Muscle of arm (tissue), 14 donors: ENCODE measurements at places on chromosomes 16 and 17.
A peak's percentile ranks its signal among the peaks of the same experiment; 100 is the strongest.

DNA sequence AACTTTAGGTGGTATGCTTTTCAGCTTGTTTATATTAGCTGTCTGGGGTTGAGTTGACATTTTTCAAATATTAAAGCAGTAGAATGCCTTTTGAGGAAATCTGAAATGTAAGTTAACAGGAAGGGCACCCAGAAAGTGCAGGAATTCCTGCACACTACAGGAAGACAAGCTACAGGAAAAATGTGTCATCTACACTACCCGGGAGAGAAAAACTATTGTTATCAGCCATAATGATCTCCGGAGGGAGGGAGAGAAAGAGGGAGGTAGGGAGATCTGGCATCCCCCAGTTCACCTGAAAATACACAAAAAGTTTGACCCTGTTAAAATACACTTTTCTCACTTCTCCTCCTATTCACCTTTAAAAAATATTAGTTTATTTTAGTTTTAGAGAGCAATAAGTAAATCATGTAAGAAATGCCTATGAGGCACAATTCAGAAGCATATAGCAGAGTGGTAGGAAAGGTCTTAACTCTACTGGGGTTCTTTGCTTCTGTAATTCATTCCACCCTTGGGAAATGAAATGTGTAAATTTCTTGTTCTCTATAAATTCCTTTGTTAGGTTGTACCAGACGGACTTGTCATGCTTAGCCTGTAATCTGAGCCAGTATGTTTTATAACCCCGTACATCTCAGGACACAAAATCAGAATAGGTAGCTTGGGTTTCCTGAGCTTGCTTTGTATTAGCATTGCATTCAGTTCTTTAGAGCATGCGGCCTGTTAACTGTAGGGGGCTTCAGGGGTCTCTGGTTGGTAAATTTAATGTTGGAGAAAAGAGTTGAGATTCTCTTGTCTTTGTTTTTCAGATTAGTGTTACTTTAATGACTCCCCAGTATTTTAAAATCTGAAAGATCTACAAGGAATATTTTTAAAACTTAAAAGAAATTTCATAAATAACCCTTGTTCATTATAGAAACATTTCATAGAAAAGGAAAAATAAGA, 3.3 kb downstream of the MAP2K6 start:
- DNase-seq = no peak

DNA sequence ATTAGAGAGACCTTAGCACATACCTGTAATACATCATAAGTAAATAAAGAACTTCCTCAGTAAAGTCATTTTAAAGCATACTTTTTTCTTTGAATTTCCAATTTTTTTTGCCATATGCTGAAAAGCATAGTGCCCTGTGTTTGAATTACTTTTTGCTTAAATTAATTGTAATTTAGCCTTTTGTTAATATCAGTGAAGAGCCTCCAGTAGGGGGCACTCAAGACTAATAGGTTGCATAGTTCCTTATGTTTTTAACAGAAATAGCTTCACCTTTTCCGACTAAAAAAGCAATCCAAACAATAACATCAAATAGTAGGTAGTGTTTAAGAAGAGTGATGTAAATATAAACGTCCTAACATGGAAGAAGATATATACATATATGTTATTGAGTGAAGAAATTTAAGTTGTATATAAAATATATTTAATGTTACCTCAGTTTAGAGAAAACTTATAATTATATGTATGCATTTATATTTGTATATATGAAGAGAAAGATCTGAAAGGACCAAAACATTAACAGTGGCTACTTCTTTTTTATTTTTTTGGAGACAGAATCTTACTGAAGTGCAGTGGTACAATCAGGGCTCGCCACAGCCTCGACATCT, 18.6 kb downstream of the RAD51C start:
- DNase-seq = peak; percentile 36

GRCh38 chr17:83152227-83152744, 72.9 kb downstream of the METRNL start:
- no peak for DNase-seq

GRCh38 chr16:87740441-87740840, 25.3 kb downstream of the KLHDC4 start:
- DNase-seq = no peak

DNA sequence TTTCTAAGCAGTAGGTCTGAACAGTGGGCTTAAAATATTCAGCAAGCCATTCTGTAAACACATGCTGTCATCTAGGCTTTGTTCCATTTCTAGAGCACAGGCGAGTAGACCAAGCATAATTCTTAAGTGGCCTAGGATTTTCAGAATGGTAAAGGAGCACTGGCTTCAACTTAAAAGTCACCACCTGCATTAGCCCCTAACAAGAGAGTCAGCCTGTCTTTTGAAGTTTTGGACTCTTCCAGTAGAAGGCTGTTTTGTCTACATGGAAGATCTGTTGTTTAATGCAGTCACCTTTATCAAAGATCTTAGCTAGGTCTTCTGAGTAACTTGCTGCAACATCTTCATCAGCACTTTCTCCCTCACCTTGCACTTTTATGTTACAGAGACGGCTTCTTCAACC, 36.6 kb downstream of the TTC19 start:
- no peak for DNase-seq

- DNase-seq = no peak
Measured at GRCh38 chr17:45129426-45129939, 2.8 kb downstream of the PLCD3 start.

- DNase-seq = no peak
Measured at GRCh38 chr16:29148867-29149272, 164.0 kb downstream of the LAT start.

DNA sequence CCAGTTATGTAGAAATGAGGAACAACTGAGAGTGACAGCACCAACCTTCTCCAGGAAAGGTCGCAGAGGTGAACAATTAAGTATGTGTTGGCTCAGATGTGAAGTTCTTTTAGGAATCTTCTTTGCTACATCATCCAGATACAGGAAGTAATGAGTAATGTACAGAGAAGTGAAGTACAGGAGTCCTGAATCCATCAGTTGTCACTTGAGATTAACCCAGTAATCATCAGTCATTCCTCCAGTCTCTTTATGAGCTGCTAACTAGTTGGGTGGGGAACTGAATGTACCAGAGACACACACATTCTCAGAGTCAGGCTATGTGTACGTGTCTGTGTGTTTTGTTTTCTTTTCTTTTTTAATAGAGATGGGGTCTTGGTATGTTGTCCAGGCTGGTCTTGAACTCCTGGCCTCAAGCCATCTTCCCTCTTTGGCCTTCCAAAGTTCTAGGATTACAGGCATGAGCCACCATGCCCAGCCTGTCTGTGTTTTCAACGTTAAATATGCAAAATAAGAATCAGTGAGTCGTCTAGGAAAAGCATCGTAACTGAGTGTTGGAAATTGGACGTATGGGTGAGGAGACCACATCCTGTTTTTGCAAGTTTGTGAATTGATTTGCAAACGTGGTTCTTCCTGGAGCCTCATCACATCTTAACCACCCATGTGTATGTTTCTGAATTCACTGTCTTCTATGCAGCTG, 19.9 kb downstream of the ZNF200 start:
- no peak for DNase-seq

DNA sequence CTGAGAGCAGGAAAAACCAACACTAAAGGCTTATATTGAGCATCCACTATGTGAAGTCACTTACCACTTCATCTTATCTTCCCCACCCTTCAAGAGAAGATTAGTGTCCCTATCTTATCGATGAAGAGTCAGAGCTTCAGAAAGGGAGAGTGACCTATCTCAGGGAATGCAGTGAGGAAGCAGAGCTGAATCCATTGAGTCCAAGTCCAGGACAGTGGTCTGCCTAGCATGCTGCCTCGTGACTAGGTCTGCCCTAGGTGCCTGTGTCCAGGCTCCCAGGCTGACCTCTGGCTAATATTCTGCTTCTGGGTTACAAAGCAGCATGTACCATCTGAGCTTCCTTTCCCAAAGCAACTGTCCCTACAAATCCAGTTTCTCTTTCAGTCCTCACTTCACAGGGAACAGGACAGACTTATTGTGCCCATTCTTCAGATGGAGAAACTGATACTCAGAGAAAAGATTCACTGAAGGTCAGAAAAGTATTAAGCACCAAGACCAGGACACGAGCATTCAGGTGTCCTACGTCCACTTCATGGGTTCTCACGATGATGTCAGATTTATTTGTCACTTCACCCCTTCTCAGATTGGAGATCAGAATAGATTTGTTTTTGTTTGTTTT, 13.3 kb upstream of the FZD2 start:
- no peak for DNase-seq

GRCh38 chr16:46929378-46930332, 43.8 kb downstream of the DNAJA2 start:
- DNase-seq = peak; percentile 32

DNA sequence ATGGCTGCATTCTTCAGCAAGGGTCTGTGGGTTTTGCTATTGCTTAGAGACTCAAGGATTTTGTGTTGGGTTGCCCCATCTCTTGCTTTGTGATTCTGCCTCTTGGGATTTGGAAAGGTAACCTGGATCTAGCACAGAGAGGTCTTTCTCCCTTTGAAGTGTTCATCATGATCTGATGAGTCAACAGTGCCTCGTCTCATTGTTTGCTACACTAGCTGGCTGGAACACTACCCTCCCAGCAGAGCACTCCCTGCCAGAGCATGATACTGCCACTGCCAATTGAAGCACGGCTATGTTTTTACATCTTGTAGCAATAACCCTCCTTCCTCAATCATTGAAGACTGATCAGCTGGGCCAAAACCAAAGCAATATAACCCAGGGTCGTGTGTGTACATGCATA, 361.0 kb downstream of the CDH13 start:
- DNase-seq = no peak

GRCh38 chr16:52827456-52827855, 225.2 kb downstream of the CHD9NB start:
- DNase-seq = no peak

DNA sequence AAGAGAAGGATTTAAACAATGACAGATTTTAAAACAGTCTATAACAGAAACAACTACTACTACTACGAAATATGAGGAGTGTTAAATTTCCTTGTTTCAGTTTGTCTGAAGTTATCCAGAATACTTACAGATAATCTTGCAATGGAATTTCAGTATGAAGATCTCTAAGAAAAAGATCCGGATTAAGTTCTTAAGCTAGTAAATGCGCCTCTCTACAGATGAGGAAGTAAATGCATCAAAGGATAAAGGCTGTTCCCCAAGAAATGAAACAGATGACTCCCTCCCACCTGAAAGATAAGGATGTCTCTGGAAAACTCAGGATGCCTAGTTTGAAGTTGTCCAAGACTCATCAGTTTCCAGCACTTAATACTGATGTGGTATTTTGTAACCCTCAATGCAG, 105.1 kb downstream of the PARN start:
- DNase-seq = no peak

- DNase-seq = no peak
Measured at GRCh38 chr16:24308200-24308599, 52.1 kb downstream of the CACNG3 start.

DNA sequence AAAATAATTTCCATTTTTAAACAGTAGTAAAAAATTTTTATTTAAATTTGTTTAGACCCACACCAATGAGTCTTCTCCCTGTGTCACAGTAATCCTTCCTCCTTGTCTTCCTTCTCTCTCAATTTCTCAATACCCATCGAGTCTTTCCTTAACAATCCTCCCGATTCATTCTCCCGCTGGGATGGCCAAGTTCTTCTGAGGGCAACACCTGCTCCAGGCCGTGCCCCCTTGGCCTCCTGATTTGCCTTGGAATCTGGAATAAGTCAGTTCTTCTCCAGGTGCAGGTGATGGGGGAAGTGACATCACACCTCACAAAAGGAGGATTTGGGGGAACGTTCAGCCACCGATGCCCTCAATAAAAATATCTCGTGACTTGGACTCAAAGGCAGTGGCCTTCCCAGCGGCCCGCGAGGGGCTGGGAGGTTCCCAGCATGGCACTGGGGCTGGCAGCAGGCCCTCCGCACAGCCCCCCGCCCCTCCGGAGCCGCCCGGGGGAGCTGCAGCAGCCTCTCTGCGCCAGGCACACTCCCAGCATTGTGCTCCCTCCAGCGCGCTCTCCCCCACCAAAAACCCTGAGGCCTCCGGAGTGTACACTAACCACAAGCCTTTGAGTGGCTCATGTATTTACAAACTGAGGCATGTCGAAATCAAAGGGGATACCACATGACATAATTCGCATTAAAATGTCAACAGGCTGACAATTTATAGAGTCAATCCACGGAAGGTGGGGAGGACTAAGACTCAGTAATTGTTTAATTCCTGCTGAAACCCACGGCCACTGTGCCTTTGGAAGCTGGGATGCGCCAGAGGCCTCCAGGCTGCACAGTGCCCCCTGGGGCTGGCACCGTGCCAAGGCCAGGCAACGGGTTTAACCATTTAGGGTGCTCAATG, 120.5 kb downstream of the ZFHX3 start:
- no peak for DNase-seq

DNA sequence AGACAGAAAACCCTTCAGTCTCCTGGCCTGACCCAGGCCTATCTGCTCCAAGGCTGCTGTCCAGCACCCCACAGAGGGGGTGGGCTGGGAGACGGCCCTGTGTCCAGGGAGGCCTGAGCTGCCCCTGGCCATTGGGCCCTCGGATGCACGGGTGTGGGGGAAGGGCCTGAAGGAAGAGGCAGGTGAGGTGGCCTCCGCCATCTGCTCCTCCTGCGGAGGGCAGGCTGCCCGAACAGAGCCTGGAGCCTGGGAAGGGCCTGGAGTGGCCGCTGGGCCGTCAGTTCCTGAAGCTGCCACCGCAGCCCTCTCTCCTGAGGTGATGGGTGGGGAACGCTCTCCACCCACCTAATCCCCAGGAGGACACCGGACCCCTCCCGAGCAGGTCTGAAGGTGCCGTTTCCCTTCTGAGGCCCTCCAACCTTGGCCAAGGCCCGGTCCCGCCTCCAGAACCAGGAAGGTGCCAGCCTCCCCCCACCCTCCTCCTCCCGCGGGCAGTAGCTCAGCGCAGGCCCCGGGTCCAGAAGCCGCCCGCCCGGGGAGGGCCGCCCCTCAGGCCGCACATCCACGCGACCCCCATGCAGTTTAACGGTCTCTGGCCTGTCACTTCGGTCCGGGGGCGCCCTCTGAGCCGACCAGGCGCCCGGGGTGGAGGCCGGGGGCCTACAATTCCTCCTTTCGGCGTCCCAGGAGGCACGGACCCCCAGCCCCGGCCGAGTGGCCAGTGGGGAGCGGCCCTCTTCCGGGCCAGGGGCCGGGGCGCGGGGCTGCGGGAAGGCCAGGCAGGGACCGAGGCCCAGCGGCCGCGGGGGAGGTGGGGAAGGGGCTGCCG, 835 bp downstream of the FBXL16 start:
- no peak for DNase-seq

DNA sequence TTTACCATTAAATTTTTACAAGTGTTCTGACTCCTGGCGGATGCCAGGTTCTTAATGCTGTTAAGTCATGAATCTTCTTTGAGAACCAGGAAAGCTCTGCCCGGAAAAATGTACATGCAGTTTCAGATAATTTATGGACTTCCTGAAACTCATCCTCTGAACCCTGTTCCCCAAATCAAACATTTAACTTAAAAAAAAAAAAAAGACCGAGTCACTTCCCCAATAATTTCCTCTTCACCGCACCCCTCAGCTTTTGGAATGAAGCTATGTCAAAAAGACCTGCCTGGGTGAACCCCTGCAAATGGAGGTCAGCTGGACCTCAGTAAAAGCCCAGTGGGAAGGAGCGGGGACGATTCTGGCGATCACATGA, 15.0 kb downstream of the ZNF232 start:
- DNase-seq = no peak

DNA sequence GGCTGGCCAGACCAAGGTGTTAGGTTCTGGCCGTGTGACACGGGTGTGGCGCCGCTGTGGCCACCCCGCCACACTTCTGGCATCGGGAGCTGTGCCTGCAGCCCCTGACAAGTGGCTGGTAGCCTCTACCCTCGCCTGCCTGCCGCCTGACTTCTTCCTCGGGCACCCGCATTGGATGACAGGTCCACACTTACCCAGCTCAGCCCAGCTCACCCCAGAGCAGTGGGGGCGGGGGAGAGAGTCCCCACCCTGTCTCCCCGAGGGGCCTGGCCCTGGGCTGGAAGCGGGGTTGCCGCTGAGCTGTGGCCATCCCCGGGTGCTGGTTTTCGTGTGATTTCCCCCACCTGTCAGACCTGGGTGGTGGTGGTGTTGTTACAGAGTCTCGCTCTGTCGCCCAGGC, 53.9 kb upstream of the ACSF3 start:
- no peak for DNase-seq
